NB4 (cell line): ENCODE measurements at places on chromosomes 16 and 17.

DNA sequence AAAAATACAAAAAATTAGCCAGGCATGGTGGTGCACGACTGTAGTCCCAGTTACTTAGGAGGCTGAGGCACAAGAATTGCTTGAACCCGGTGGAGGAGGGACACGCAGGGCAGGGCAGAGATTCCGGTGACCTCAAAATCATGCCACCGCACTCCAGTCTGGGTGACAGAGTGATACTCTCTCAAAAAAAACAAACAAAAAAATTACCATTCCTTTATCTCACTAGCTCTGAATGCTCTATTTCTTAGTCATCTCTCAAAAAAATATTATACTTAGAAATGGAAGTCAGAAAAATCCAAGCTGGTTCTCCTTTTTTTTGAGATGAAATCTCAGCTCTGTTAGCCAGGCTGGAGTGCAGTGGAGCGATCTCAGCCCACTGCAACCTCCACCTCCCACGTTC lies 40.8 kb downstream of the SPOP start:
- DNase-seq, result no peak

- DNase-seq, result no peak
These were observed 33.9 kb downstream of the SPECC1 start for GRCh38 chr17:20043021-20043420.

GRCh38 chr16:68074850-68075555 lies 10.2 kb upstream of the NFATC3 start:
- peak; percentile 96 for DNase-seq

DNA sequence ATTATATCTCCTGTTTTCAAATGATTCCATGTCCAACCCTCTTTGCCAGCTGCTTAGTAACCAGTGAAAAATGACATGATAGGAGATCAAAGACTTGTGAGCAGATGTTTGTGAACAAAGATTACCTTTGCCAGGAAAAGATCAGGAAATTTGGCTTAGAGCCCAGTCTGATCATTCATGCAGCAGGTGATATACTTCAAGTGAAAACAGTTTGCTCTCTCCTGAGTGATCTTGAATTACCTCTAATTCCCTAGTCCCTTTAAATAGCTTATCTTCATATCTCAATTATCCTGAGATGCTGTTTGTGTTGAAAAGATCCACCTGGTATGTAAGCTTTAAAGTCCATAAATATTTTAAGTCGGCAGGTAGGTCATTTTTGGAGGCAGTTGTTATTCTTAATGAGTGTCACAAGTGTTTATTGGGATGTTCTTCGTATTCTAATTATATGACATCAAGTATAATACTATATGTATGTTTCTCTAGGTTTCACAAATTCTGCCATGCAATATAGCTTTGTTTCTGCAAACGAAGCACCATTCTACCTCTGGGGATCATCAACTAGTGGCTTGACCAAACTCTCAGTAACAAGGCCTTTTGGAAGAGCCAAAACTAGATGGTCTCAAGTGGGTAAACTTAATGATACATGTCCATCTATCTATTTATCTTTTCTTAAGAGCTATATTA lies 13.2 kb upstream of the VPS35L start:
- no peak for DNase-seq

DNA sequence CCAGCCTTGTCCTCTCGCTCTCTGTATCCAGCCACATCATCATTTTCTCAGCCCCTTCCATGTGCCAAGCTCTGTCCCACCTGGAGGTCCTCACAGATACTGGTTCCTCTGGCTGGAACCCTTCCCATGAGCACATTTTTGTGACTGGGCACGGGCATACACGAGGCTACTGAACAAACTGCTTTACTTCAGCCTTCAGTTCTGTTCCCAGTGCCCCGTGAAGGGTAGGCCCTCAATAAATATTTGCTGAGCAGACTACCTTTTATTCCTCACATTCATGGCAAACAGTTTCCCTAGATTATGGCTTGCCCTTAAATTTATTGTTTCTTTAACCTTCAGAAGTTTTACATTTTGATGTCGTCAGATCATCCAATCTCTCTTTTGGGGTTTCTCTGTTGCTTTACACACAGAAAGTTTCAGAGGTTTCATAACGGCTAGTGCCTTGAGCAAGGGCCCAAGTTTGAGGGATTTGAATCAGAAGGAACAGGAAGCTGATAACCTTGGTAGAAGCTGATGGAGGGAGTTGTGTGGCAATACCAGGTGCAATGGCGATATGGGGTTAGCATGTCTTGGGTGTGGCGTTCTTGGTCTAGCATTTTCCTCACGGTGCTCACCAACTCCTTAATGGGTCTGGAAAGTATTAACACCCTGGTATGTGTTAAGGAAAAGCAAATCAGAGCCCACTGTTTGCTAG lies 27.8 kb downstream of the TMEM92 start:
- DNase-seq, result peak; percentile 30

DNA sequence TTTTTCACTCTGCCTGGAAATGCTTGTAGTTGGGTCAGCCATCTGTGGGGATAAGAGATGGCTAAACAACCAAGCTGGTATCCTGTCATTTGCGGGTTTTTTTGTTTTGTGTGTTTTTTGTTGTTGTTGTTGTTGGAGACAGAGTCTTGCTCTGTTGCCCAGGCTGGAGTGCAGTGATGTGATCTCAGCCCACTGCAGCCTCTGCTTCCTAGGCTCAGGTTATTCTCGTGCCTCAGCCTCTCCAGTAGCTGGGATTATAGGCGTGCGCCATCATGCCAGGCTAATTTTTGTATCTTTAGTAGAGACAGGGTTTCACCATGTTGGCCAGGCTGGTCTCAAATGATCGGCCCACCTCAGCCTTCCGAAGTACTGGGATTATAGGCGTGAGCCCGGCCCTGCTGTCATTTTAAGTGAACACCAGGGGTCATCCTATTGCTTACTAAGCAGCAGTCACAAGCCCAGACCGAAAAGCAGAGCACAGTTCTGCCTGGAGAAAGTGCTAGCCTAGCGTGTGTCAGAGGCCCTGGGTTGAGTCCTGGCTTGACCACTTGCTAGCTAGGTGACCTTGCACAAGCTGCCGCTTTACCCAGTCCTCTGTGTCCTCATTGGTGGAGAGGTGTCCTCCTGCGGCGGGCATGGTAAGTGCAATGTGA lies 4.6 kb downstream of the SMCR8 start:
- DNase-seq, result peak; percentile 70

DNA sequence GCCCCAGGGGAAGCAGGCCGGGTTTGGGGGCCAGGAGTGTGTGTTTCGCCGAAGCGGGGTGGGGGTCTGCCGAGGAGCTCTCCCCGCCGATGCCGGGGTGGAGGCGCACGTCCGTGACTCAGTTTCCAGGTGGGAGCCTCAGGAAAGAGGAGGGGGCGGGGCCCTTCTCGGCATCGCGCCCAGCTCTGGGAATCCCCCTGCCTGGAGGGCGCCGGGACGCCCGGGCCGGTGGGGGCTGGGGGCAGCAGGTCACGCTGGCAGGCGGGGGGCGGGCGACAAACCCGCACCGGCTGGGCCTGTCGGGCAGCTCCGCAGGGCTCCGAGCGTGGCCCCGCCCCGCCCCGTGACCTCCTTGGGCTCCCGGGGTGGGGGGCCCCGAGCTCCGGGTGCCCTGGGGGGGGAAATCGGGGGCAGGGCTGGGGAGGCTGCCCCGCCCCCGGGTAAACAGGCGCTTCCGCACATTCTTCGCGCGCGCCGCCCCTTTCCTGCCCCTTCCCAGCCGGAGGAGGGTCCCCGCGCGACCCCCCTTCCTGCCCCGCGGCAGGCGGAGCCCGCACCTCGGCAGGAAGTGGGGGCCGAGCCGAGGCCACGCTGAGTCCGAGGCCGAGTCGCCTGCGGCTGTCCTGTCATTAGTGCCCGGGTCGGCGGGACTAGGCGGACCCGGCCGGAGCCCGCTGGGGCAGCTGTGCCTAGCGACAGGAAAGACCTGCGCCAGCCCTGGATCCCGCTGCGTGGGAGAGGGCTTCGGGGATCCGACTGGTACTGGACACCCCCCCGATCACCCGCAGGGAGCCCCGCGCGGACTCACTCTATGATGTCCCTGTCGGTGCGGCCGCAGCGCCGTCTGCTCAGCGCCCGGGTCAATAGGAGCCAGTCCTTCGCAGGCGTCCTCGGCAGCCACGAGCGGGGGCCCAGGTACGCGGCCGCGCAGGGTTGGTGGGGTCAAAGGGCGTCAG lies 9.3 kb downstream of the RIPOR1 start:
- DNase-seq, result peak; percentile 59

- no peak for DNase-seq
These were observed 644.1 kb downstream of the KCNJ2 start for GRCh38 chr17:70813355-70813930.

DNA sequence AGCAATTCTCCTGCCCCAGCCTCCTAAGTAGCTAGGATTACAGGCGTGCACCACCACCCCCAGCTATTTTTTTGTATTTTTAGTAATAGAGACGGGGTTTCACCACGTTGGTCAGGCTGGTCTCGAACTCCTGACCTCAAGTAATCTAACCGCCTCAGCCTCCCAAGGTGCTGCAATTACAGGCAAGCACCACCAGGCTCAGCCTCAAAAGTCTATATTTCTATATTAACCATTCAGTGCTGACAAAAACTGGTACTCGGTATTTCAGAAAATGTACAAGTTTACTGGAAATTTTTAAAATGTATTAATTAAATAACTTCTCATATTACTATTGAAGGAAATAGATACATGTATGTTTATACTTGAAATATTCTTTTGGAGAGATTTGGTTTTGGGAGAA lies 1.4 kb upstream of the HEXD start:
- DNase-seq, result no peak
